ENCODE measurements at places on chromosomes 16 and 17.

DNA sequence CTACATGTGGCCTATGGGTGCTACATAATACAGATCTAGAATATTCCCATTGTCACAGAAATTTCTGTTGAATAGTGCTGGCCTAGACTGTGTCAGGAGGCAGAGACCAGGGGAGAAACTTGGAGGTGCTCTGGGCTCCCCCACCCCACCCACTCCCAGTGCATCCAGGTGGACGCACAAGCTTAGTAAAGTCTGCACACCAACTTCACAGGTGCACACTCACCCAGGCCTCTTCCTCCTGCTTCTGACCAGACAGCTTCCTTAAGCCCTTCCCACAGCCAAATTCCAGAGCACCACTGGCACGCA, 7.6 kb upstream of the CNP start:
- DNase-seq: no peak

- no peak for DNase-seq
These were observed 57.9 kb upstream of the CES5A start for GRCh38 chr16:55933038-55933437.

GRCh38 chr16:5850632-5851392, 753.2 kb upstream of the EEF2KMT start:
- no peak for DNase-seq

DNA sequence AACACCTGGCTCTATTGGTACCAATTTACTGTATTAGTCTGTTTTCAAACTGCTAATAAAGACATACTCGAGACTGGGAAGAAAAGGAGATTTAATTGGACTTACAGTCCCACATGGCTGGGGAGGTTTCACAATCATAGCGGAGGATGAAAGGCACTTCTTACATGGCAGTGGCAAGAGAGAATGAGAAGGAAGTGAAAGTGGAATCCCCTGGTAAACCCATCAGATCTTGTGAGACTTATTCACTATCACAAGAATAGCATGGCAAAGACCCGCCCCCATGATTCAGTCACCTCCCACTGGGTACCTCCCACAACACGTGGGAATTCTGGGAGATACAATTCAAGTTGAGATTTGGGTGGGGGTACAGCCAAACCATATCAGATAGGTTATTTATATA, 22.6 kb upstream of the GOSR1 start:
- DNase-seq: peak; percentile 8

DNA sequence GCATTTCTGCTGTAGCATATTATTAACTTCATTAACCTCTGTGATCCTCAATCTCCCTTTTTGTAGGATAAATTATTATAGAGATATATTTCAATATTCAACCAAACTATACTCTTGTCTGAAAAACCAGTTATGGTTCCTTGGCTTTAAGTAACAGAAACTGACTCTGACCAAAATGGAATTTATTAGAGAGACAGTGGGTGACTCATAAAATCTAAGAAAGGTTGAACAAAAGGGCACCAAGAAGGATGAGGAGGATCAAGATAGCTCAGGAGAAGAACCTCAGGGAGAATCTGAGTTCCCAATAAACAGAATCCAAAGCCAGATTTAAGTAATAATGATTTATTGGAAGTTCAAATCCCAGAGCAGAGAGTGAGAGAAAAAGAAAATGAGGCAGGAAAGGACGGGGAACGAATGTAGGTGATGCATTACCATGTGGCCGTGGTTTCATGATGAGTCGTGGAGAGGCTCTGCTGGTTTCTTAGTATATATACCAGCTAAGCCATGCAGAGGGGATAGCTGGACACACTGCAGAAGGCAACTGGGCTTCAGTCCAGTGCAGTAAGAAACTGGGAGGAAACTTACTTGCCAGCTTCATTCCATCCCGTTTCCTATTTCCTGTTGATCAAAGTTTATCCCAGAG, 151.5 kb upstream of the GOT2 start:
- no peak for DNase-seq

GRCh38 chr16:69477546-69477945, 53.1 kb downstream of the CYB5B start:
- DNase-seq: peak; percentile 68

DNA sequence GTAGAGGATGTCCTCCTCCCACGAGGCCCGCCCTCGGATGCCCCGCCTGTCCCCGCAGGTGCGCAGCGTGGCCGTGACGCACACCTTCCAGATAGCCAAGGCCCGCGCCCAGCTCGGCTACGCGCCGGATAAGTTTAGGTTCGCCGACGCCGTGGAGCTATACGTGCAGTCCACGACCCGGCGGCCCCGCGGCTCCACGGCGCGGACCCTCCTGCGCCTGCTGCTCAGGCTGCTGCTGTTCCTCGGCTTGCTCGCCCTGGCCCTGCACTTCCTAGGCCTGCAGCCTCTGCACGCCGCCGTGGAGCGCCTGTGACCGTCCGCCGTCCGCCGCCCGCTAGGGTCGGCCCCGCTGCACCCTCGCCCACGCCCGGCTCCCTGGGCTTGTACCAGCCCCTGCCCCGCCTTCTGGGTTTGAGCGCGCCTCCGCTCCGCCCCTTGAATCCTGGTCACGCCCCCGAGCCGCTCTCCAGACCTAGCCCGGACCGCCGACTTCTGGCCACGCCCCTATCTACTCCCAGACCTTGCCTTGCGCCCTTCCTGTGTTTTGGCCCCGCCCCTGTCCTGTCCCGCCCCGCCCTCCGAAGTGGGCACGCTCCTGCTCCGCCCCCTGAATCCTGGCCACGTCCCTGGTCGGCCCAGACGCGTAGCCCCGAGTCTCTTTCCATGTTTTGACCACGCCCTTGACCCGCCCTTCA, 15.8 kb upstream of the EEF2K start:
- DNase-seq: peak; percentile 97

GRCh38 chr16:72220875-72221629, 49.1 kb upstream of the PMFBP1 start:
- DNase-seq: no peak

GRCh38 chr17:81480140-81481072, 32.2 kb downstream of the ACTG1 start:
- DNase-seq: peak; percentile 87

- no peak for DNase-seq
These were observed 77.3 kb downstream of the WIPI1 start for GRCh38 chr17:68379692-68380677.

DNA sequence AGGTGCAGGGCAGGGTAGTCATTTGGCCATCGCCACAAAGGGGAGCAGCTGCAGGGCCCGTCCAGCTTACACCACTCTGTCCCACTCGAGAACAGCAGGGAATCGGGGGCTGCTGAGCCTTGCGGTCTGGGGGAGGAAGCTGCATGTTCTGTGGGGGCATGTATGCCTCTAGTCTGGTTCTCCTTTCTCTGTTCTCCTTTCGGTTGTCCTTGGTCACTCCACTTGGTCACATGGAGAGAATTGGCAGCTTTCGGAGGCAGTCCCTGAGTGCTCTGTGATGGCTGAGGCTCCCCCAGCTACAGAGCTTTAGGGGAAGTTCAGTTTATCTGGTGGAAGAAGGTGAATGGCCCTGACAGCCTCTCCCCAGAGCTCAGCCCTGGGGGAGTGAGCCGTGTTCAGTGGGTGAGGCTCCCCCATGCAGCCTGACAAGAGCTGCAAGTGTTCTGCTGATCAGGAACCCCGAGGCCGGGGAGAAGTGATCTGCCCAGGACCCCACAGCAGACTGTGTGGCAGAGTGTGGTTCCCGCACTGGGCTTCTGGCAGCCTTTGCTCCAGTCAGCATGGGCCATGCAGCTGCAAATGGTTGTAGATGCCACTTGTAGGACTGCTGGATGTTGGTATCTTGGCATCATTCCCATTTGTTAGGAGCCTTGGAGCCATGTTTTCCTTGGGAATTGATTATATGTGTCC, 22.3 kb upstream of the SMPD3 start:
- DNase-seq: no peak

GRCh38 chr17:31510308-31511194, 119.1 kb downstream of the RAB11FIP4 start:
- DNase-seq: no peak

DNA sequence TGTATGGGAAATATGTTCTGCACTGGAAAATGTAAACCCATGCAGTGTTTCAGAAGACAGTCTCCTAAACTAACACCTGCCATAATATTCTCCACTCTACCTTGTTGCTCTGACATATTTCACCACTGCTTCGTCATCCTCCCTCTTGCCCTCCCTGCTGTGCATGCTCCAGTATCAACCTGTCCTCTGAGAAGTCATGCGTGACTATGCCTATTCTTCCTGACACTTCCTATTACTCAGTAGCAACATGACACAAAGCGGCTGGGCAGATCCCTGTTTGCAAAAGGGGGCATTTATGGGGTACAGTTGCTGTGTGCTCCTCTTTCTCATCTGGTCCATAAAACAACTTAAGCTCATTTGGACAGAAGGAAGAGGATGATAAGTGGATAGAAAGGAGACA, 805.6 kb upstream of the EEF2KMT start:
- DNase-seq: no peak

- peak; percentile 96 for DNase-seq
These were observed 3.9 kb downstream of the TRPV2 start for GRCh38 chr17:16419074-16419928.

DNA sequence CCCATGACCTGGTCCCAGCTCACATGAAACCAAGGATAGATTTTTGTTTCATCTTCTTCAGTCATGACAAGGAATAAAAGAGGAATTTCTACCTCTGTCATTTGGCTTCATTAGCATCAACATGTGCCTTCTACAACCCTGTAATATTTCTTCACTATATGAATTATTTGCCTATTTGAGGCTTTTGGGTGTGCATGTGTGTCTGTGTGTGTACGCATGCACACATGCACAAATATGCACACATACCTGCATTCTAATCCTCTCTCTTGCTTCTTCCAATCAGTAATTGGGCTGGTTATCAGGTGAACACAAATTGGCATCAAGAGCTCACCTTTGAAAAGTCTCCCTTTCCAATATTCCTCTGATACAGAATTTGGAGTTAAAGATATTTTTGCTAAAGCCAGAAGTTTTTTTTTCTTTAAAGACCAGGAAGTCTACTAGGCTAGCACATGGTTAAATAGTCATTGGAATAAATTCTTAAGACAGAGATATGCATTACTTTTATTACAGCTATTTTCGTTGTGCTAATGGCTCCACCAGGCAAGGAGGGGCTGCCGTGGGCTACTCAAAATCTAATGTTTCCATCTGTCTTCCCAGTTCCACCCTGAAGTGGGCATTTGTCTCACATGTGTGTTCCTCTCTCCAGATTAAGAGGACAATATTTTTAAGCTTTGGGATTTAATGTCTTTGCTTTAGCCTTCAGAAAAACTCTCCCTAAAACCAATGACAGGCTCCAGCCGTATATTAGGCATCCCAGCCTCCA, 547.2 kb upstream of the CDH5 start:
- DNase-seq: no peak

DNA sequence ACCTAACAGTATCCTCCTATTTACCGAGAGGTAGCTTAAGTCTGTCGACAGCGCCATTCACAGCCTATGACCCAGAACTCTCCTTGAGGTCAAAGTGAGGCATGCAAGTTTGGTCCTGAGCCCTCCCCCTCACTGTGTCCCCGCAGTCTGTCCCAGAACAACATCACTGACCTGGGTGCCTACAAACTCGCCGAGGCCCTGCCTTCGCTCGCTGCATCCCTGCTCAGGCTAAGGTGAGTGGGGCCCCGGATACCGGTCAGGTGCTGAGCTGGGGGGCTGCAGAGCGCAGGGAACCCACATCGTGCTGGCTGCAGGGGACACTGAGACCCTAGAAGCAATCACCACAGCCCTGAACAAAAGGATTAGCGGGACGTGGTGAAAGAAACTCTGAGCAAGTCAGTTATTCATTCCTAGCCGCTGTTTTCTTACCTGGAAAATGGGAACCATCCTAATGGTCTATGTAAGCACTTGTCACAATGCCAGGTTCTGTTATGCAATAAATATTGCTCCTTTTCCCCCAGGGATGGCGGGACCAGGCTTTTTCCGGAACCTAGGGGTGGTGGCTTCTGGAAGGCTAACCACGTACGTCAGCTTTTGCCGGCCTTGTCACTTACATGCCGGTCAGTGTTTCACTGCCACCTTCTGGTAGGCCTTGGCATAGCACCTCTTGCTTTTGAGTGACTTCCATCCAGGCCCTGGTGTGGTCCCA, 23.8 kb downstream of the DEXI start:
- DNase-seq: peak; percentile 89

DNA sequence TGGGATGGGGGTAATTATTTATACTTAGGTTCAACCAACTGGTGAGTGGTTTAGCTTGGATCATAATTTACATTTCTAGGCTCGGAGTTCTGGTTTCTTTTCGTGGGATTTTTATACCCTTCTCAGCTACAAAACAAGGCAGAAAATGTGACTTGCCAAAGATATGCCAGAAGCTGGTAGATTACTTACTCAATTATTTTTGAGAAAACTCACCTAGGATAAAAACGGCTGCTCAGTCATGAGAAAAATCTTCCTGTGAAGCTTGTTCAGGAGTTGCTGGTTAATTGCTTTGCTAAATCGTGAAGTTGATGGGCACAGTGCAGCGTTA, 1.1 kb downstream of the NDEL1 start:
- no peak for DNase-seq

GRCh38 chr17:41160648-41161047, at the start of gene KRTAP4-4:
TSS of gene KRTAP4-4 (minus strand) at chr17:41160748. CDS start at chr17:41160691, 57 bp downstream.
- no peak for DNase-seq

- DNase-seq: no peak
These were observed 414.1 kb upstream of the SALL1 start for GRCh38 chr16:51565184-51565583.

DNA sequence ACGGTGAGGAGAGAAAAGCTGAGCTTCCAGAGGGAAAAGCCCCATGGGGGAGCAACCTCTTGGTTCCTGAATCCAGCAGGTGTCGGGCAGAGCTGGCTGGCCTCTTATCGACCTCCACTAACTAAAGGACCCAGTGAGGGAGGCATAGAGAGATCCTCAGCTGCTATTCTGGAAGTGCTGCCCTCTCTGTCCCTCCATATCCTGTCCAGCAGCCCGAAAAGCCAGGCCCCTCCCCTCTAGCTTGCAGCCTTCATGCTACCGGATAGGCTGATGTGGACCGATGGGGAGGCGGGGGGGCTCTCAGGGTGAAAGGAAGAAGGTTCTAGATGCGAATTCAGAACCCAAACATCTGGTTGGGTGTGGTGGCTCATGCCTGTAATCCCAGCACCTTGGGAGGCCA, 24.9 kb downstream of the MXRA7 start:
- DNase-seq: no peak

GRCh38 chr17:69763503-69763902, 311.5 kb upstream of the KCNJ16 start:
- peak; percentile 5 for DNase-seq

DNA sequence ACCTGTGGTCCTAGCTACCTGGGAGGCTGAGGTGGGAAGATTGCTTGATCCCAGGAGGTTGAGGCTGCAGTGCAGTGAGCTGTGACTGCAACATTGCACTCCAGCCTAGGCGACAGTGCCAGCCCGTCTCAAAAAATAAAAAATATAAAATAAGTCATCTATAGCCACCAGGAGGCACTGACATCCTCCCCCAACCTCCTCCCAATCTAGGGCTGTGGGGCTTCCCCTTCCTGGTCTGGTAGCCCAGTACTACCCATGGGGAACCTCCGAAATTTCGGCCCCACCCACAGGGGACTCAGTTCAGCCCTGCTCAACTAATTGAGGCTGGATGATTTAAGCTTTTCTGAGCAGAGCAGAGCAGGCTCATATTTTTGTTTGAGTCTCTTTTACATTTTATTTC, 3.2 kb downstream of the ZSCAN10 start:
- peak; percentile 23 for DNase-seq

Data from A172 (cell line).